ENCODE measurements at places on chromosomes 4 and X. TPM values are rescaled to one million over a fixed set of nuclear protein-coding genes. Genes with fewer than 3 reads are reported as not detected.

The GLUD2 gene
- total RNA-seq: 1.1 TPM

The STPG2 gene
- not detected for total RNA-seq

- no peak for DNase-seq
Measured at GRCh38 chr4:98612318-98613250, 45.8 kb downstream of the TSPAN5 start.

DNA sequence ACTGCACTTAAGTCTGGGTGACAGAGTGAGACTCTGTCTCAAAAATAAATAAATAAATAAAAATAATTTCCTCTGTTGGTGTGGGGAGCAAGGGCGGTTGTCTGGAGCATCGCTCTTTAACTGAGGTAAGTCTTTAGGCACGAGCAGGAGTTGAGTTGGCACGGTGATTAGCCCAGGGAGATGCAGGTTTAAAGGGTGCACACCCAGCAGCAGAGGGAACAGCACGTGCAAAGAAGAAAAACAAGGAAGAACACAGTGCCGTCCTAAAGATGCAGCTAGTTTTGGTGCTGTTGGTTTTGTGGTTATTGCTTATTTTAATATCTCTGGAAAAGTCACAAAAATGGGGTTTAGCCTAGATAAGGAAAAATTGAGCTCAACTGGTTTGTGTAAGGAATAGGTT is 87.8 kb downstream of the DHX15 start:
- no peak for DNase-seq

DNA sequence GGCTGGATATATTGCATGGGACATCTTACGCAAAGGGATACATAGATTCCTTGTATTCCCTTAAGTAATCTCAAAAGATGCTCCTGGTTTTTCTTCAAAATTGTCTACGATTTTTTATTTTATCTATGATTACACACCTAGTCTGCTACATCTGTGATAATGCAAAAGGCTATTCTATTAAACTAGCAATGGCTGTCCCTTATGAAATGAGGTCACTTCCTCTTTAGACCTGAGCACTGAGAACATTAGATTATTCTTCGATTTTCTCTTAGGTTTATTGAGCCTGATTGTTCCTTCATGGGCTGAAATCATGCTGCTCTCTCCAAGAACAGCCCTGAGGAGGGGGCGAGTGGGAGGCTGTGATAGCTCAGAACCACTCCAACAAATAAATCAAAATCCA is 126.8 kb upstream of the ENPP6 start:
- DNase-seq: no peak

The LNX1 gene
- total RNA-seq: 3.1 TPM

DNA sequence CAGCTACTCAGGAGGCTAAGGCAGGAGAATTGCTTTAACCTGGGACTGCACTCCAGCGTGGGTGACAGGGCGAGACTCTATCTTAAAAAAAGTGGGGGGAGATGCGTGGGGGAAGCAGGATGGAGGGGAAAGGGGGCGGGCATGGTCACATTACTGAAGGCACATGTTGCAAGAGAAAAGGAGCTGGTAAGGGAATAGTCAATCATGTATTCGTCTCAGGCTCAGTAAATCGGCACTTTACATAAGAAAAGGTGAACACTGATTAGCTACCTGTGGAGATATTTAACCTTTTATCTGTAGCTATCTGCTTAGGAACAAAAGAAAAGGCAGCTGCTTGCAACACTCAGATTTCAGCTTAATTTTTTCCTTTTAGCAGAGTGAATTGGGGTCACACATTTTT is 132.5 kb downstream of the PLS3 start:
- DNase-seq: no peak

GRCh38 chr4:40238008-40238699 is 41.3 kb downstream of the RHOH start:
- no peak for DNase-seq

DNA sequence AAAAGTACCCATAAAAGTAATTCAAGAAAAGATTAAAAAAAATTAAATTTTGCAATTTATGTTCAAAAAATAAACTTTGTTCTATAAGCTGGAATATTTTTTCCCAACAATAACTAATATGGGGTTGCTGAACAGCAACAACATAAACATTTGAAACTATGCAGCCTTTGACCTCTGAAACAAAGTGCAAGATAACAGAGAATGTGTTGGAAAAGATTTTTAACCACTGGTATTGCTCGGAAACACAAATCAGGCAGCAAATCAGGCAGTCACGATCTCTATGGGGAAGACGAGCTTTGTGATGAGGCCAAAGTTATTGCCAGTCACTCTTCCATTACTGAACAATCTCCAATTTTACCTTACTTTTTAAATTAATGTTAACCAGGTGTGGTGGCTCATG is 332.1 kb downstream of the PABPC4L start:
- no peak for DNase-seq

GRCh38 chrX:119189115-119189514 is 47.0 kb upstream of the PGRMC1 start:
- no peak for DNase-seq

The SULT1E1 gene
- 2.4 TPM for total RNA-seq

The C4orf51 gene
- not detected for total RNA-seq

- peak; percentile 73 for DNase-seq
Measured at GRCh38 chrX:151753313-151754046, 18.9 kb downstream of the CNGA2 start.

DNA sequence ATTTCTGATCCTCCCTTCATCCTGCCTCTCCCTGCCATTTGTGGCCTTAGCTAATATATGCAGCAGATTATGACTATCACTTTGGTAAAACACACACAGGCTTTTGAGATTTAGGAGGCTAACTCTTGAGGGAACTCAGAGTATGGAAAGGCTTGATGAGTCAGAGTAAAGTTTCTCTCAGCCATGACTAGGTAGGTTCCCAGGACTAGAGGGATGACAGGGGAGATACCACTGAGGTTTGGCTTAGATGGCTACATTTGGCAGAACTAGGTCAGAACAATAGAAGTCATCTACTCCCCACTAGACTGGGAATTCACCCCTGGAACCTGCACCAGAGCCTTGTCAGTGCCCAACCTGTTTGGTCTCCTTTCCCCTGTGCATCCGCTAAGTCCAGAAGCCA is 585.7 kb downstream of the TLL1 start:
- DNase-seq: no peak

- DNase-seq: no peak
Measured at GRCh38 chrX:87874043-87874442, 356.4 kb downstream of the KLHL4 start.

- DNase-seq: no peak
Measured at GRCh38 chr4:66930206-66930605, 615.1 kb downstream of the CENPC start.

The AKAP14 gene
- total RNA-seq: not detected

The GYPE gene
- 0.17 TPM for total RNA-seq

The SPANXB1 gene
- not detected for total RNA-seq

- peak; percentile 95 for DNase-seq
Measured at GRCh38 chrX:2707334-2707760, 16.3 kb downstream of the CD99 start.

DNA sequence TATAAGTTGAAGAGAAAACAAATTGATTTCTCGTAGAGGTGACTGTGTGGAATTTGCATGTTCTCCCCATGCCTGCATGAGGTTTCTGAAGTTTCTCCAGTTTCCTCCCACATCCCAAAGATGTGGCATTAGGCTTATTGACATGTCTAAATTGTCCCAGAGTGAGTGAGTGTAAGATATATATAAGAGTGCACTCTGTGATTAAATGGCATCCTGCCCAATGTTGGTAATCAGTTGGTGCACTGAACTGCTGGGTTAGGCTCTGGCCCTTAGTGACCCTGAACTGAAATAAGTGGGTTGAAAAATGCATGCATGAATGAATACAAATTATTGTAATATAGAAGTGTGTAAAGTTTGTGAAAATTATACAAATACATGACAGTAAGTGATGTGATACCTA is 1106.5 kb downstream of the TECRL start:
- no peak for DNase-seq

- DNase-seq: no peak
Measured at GRCh38 chrX:48022738-48023137, 15.9 kb downstream of the SPACA5 start.

DNA sequence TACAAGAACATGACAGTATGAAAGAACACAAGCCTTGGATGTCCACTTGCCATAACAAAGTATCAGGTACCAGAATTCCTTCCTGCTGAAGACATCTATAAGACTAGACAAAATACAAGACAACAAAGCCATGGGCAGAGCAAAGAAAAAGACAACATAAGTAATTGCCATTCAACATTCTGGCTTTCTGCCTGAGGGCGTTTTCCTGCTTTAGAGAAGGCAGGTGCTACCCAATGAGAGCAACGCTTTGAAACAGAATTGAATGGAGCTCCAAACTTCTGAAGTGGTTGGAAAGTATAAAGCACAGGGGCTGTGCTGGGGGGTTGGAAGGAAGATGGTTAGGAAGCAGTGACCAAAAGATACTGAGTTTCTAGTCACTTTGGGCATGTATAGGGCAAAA is 30.1 kb downstream of the PDE5A start:
- no peak for DNase-seq

The EGF gene
- under 0.01 TPM for total RNA-seq

DNA sequence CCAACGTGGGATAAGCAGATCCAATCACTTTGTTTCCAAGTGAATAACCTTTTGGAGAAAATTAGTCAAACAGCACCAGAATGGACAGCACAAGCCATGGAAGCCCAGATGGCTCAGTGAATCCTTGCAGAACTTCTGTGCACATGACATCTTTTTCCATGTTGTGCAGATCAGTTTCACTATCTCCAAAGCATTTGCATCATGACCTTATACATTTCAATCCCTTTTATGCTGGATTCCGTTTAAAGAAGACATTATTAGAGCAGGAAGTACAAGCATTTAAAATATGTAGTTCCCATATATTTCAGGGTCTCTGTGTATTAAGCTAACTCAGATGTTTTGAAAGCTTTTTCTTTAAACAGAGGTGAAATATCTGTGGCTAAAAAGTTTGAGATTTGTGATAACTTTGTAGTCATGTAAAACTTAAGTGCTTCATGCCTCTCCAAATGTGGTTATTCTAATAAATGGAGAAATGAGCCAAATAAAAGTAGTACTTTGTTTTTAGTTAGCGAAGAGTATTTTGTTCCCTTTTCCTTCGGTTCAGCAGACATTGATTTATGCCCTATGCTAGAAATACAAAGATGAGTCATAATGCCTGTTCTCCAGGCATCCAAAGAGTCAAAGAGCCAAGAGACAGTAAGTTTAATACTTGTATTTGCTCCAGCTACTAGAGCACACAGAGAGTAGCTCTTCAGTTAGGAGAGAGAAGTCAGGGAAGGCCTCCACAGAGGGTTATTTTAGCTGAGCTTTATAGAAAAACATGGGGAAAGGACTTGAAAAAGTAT is 39.0 kb downstream of the PLAC8 start:
- peak; percentile 64 for DNase-seq

DNA sequence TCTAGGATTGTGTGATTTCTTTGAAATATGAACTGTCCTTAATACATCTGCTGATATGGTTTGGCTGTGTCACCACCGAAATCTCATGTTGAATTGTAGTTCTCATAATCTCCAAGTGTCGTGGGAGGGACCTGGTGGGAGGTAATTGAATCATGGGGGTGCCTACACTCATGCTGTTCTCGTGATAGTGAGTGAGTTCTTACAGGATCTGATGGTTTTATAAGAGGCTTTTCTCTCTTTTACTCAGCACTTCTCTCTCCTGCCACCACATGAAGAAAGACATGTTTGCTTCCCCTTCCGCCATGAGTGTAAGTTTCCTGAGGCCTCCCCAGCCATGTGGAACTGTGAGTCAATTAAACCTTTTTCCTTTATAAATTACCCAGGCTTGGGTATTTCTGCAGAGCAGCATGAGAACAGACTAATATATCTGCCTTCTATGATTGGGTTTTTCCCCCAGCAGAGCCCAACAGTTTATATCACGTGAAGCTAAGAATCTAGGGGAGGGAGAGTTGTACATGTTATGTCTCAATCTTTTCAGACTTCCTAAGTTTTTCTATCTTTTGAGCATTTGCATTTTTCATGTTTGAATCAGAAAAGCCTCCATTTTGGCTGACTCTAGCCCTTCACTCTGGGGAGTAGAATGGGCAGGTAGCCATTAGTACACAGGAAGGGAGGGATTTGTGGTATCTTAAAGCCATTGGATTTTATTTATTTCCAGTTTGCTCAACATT is 58.9 kb downstream of the PLAC1 start:
- no peak for DNase-seq

DNA sequence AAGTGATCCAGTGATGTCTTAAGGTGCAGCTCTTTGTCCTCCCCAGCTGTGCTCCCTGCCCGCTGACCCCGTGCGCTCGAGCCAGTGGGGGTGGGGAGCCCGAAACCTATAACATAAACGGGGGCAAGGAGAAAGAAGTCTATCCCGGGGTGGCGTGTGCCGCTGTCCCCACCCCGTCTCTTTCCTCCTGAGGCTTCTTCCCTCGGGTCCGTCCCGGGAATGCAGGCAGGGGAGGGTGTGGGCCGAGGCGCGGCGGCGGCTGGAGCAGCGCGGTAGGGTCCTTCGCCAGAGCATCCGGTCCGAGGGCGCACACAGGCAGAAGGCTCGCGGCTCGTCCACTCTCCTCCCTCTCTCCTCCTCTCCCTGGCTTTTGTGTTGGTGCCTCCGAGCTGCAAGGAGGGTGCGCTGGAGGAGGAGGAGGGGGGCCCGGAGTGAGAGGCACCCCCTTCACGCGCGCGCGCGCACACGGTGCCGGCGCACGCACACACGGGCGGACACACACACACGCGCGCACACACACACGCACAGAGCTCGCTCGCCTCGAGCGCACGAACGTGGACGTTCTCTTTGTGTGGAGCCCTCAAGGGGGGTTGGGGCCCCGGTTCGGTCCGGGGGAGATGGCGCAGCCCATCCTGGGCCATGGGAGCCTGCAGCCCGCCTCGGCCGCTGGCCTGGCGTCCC is at the start of gene RAB33A:
TSS of gene RAB33A (plus strand) at position 517 of the 681 bp plus-strand sequence. CDS start at position 618, 101 bp downstream.
- DNase-seq: peak; percentile 16

The DCAF4L1 gene
- total RNA-seq: 0.17 TPM

The CD99L2 gene
- total RNA-seq: 39.0 TPM

The AP1AR gene
- total RNA-seq: 37.7 TPM

GRCh38 chr4:72604324-72604723 is 35.3 kb upstream of the ADAMTS3 start:
- DNase-seq: no peak

DNA sequence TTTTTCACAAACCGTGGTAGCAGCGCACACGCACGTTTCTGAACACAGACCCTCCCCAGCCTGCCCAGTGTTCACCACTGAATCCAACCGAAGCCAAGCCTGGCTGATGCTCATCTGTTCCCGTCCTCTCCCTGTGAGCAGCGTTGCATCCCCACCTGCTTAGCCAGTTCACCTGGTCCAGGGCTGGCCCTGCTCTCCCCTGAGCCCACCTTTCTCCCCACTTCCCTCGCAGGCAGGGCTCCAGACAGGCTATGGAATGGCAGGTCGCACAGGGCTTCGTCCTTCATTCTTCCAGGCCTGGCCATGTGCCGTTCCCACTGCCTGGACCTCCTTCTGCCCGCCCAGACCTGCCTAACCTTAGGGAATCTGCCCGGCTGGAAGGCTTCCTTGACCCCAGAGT is 246.9 kb downstream of the EVC2 start:
- DNase-seq: no peak
